ENCODE measurements at places on chromosomes 5 and 9.

- no peak for DNase-seq
Observed at GRCh38 chr5:60841361-60841760, 2.7 kb downstream of the ELOVL7 start.

DNA sequence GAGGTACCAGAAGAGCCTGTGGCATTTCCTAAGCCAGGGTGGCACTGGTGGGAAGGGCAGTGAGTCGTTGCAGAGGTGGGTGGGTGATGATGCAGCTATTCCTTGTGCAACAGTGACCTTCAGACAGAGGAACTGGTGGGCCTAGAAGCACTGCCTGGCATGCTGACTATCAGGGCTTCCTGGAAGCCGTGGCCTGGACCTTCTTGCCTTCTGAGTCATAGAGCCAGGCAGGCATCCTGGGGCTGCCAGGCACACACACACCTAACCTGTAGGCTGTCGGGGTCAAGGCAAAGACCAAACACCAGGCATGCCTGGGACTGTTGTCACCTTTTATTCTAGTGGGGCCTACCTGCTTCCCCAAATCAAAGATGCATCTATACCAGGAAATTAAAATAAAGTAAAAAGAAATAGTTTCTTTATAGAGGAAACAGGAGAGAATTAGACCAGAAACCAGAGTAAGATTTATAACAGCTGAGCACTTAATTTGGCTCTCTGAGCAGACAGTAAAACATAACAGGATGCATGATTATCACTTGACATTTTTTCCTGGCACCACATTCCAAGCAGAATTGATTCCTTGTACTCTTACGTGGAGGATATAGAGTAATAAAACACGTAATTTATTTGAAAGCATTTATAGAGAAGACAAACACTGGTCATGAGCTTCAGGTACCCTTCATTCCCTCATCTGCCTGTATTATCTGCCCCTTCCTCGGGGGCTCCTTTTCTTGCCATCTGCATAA lies 25.1 kb downstream of the NANS start:
- peak; percentile 30 for DNase-seq

DNA sequence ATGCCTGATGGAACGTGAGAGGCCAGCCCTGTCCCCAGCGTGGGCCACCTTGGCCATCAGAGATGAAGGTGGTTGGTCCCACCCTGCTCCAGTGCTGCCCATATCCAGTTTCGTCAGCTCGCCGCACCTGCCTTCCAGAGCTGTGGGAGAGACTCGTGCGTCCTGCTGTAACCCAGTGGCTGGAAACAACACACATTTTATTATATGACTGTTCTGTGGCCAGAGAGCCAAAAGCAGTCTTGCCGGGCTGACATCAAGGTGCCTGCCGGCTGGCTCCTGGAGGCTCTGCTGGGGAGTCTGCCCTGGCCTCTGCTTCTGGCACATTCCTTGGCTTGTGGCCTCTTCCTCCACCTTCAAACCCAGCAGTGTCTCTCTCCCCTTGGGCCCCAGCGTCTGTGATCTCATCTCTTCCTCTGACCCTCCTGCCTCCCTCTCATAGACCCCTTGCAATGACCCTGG lies 94.7 kb downstream of the RXRA start:
- DNase-seq, result no peak

DNA sequence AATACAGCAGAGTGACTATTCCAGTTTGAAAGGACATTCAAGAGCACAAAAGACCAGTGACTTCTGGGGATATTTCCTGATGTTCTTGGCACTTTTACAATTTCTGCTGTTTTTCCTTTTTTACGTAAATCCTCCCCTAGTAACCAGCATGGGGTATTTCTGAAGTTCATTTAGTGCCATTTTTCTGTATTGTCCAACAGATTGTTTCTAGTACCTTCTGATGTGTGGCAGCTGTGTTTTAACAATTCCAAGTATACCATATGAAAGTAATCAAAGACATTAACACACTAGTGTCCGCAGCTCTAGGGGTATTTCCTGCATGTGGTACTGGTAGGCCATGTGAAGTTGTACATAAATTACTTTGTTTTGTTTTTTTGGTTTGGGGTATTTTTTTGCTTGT lies 53.0 kb upstream of the SMARCA2 start:
- no peak for DNase-seq
